OCI-LY7 (cell line): ENCODE measurements at places on chromosomes 7 and 10. TPM values are rescaled to one million over a fixed set of nuclear protein-coding genes. Genes with fewer than 3 reads are reported as not detected.

Gene ABCB4
- total RNA-seq, result 1.2 TPM in 2 replicates

Gene CLDN12
- 17.0 and 20.4 TPM in 2 replicates for total RNA-seq

DNA sequence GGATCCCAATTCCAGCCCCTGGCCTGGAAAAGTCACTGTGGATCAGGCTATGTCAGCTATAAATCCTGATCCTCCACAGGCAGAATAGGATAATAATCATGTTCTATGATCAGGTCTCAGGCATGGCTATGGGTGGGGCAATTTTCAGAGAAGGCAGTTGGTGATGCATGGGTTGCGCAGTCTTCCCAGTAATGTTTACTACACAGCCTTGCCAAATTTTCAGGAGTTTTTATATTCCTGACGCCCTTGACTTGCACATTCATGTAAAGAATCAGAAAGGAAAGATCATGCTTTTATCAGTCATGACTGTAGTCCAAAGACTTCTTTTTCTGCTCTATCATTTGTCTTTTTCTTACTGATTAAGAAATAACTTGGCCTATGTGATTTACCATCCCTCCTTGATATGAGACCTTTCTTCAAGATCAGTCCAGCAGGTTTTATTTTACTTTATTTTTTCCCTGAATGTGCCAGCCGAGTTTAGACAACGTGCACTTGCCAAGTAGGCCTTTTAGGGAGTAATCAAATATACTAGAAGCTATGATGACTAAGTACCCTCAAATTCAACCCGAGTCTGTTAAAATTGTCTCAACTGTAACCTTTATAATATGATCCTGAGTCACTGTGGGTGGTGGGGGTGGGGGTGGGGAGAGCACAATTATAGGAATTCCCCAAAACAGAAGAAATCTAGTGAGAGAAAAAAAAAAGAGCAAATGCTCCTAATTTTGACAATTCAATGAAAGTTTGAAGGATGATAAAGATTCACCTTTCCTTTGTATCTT is 31.9 kb downstream of the ARL4A start:
- no peak for DNase-seq

DNA sequence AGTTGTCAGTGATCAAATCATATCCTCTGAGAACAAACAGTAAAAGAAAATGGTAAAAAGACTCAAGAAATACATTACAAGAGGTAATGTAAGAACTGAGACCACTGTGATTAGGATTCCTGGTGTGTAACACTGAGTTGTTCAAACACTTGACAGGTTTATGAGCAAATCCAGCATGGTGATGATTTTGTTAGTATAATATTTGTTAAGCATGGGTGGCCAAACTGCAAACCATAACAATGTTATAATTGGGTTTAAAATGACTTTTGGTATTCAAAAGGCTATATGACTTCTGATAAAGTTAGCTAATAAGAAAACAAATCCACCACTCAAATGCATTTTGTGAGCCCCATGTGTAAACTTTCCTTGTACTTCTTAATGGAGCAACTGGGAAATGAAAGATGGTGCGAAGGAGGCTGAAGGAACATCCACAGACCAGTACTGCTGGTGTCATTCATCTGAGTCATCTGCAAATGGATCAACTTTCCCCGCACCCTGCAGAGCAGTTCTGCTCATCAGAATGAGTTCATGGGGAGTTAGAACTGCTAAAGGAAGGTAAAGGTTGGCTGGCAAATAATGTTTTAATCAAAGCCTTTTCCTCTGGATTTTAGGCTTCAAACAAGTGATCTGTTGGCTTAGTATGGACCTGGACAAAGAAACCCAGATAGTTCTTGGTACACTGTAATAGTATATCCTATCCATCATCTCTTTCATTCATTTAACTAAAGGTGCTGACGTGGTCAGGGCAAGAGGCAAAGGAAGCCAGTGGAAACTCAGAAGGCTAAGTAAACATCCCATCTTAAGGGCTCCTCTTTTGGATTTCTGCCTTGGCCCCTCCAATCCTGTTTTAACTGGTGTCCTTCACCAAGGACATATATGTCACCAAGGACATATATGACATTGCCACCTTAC is 45.0 kb downstream of the AFAP1L2 start:
- DNase-seq, result no peak

GRCh38 chr10:66336791-66337190 is 589.0 kb upstream of the LRRTM3 start:
- DNase-seq, result no peak

DNA sequence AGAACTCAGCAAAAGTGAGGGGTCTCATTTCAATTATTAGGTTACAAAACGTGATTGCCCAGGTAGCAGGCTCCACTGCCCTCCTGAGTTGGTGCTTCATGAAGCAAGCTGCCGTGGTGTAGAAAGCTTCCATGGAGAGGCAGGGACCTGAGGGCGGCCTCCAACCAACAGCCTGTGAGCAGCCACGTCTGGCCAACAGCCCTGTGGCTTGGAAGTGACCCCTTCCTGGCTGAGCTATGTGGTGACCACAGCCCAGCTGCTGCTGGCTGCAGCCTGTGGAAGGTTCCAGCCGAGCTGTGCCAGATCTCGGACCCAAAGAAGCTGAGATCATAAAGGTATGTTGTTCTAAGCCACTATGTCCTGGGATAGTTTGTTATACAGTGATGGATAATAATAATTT is 122.5 kb upstream of the KLF6 start:
- DNase-seq, result no peak

GRCh38 chr7:148332191-148333186 is 258.1 kb upstream of the C7orf33 start:
- DNase-seq, result no peak

DNA sequence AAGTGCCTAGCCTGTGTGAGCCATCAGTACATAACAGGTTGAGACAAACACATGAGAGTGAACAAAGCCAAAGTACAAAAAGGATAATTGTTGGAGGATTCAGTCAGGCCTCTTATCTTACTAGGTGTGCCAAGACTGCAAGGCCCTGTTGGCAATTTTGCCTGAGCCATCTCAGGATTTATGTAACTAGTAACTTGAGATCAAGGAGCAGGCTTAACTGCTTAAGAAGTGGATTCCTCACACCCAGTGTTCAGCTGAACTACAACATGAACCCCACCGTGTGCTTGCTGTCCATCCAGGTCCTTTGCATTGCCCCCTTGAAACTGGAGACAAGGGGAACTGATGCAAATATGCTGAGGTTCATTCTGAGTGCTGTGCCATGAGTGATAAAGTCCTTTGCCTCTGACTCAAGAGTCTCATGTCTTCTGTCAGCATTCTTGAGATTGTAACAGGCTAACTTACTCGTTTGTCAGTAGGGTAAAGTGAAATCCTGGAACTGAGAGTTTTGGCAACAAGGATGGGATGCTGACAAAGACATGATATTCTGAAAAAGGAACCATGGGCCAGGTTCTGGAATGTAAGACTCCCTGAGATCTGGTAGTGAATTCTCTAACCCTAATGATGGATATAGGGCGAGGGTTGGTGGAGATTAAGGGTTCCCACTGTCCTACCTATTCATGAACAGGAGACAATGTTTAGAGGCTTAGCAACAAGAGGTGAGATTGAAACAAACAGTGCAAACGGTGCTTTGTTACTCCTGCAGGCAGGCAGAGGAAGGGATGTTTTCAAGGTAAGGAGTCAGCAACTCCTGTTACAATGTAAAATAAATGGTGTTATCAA is 44.1 kb upstream of the GATAD1 start:
- DNase-seq, result no peak

GRCh38 chr7:64938540-64938939 is 35.5 kb downstream of the ZNF273 start:
- no peak for DNase-seq

DNA sequence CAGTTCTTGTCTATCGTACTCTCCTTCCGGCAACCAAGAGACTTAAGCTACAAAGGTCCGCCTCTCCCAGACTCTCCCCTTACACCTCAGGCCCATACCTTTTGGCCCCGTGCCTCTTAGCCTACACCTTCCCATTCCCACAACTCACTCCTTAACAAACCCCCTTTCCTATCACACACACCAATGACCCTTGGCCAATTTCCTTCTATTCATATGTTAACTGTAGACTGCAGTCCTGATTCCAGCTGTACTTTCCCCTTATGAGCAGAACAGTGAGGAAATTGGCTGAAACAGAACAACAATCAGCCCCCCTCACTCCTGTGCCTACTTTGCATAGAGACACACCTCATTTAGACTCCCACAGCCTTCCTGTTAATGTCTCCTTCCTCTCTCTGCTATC is 1.4 kb upstream of the TMEM139 start:
- peak; percentile 28 for DNase-seq

- DNase-seq, result no peak
Measured at GRCh38 chr10:84473136-84473535, 144.7 kb downstream of the CCSER2 start.

DNA sequence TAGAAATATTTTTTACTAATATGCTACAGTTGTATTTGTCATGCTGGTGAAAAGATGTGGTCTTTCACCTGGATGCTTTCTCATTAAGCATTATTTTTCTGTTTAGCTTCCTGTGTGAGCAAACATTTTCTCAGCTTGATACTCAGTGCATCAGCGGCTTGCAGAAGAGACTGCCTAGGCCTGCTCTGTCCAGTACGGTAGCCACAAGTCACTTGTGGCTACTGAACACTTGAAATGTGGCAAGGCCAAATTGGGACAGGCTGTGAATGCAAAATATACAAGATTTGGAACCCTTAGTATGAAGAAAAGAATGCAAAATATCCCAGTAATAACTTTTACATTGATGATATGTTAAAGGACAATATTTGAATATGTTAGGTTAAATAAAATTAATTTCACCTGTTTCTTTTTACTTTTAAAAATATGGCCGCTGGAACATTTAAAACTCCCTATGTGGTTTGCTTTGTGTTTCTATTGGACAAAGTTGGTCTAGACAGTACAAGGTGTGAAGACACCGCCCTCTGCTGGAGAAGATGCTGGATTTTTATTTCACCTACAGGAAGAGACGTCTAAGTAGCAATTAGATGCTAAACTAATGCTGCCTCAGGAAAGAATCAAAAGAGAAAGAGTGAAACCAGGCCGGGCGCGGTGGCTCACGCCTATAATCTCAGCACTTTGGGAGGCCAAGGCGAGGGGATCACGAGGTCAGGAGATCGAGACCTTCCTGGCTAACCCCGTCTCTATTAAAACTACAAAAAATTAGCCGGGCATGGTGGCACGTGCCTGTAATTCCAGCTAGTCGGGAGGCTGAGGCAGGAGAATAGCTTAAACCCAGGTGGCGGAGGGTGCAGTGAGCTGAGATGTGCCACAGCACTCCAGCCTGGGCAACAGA is 5.3 kb downstream of the SRGN start:
- peak; percentile 85 for DNase-seq

DNA sequence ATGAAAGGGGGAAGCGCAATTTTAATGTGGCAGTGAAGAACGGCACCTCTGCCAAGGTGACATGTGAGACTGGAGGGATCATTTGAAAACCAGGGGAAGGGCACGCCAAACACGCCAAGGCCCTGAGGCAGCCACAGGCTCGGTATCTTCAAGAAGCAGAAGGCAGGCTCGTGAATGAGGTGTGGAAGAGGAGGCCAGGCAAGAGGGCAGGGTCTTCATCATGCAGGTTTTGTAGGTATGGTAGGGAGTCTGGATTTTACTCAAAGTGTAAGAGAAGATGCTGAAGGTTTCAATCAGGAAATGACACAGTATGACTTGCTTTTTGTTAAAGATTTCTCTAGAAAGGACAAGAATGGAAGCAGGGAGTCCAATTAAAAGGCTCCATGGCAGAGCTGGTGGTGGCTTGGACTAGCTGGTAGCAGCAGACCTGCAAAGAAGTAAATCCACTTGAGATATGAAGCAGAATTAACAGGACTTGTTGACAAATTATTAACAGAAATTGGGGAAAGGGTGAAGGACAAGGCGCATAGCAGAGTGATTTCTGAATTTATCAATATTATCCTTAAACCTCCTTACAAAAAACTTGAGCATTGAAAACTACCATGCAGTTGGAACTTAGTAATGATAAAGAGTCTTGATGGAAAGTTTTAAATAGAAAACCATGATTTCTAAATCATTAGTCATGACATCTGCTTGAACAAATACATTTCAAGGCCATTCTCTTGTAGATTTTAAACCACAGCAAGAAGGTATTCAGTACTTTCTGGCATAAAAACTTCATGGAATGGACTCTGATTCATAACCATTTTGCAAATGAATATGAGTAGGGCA is 70.4 kb downstream of the COA1 start:
- no peak for DNase-seq

Gene AGR2
- not detected in 2 replicates for total RNA-seq

Gene CALCR
- total RNA-seq, result not detected in 2 replicates

DNA sequence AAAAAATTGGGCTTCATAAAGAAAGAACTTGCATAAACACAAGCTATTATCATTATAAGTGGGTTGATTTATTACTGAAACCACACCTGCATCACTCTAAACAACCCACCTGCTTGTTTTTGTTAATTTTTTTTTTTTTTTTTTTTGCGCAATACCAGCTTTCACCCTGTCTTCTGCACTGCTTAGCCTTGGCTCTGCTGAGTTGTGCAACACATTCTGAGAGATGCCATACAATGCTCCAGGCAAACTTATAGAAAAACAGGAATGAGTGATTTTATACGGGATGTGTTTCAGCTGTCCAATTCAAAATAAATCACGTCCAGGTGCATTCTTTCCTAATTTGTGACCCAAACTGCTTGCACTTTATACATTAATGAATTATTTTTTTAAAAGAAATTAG is 923.6 kb downstream of the GATA3 start:
- DNase-seq, result no peak

- no peak for DNase-seq
Measured at GRCh38 chr7:135428879-135429278, 81.0 kb downstream of the CNOT4 start.

- DNase-seq, result no peak
Measured at GRCh38 chr10:91410638-91411371, 661 bp downstream of the HECTD2 start.

DNA sequence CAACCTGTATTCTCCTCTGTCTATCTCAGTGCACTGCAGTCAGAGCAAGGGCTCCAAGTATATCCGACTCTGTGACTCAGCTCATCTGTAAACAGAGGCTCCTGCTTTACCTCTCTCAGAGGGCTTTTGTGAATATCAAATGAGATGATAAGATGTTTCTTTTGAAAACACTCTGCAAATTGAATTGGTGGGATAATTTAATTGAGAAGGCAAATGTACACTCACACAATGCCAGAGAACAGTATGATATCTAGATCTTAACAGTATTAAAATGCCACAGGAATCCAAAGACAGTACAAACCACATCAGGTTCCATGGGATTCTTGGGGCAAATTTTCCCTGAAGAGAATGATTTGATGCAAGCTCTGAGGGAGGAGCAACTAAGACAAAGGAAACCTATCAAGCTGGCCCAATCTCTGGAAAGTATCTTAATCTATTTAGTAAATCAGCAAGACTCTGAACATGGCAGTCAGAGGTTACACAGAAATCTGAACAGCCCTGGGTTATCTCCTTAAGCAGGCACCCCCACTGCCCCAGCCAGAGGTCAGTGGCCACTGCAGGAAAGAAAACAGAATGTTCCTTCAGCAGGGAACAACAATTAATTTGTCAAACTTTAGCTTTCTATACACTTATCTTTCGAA is 45.9 kb downstream of the DOCK4 start:
- DNase-seq, result no peak

DNA sequence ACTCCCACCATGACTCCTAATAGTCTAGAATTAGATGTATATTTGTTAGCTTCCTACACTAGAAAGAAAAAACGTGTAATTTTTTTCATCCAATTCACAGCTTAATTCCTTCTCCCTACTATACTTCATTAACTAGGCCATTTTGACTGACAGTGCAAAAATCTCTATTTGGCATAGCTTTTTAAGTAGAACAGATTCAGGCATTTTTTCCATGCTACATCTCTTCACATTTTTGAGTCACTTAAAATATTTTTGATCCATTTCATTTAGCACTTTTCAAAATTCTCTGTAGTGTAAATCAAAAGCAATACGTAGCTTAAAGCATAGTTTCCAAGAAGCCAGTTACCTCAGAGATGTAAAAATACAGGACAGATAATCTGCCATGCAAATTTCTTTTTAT is 391.1 kb upstream of the NPVF start:
- no peak for DNase-seq

GRCh38 chr7:36942025-36942424 is 217.7 kb upstream of the AOAH start:
- peak; percentile 26 for DNase-seq
